ENCODE measurements at places on chromosomes 1 and 21.

- no peak for DNase-seq
Measured at GRCh38 chr21:46078978-46079351, 18.9 kb upstream of the COL6A2 start.

DNA sequence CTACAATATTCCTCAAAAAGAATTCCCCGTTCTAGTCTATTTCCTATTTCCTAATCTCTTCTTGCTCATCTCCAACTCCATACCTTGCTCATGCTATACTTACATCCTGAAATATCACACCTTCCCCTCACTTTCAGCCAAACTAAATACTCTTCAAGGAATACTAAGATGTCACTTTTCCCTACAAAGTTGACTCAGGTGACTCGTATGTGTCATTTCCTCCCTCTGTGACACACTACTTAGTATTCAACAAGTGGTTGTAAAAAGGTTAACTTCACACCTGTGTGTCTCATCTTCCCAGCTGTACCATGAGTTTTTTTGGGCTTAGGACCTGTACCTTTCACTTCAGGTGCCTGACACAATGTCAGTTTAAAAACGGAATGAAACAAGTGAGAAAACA is 81.9 kb upstream of the LBR start:
- DNase-seq = peak; percentile 25

DNA sequence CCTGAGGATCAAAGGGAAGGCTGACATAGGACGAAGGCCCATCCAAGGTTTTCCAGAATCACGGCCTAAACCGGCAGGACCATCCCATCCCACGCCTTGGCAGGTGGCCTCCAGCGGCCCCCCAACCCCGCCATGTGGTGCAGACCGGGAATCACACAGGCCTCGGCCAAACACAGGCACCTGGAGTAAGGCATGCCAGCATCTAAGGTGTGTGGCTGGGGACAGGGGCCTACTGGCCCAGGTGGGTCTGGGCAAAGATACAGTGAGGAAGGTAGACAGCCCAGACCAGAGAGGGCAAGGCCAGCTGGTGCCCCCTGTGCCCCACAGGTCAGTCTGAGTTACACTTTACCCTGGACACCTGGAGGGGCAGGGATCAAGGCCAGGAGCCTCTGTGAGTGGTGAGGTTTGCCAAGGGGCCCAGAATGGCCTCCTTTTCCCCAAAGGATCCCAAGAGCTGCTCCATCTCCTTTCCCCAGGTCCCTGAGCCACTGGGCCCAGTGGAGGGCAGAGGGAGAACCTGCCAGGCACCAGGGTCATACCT is 12.7 kb upstream of the TAS1R2 start:
- no peak for DNase-seq

- DNase-seq = no peak
Measured at GRCh38 chr1:70888722-70889121, 158.9 kb downstream of the PTGER3 start.

DNA sequence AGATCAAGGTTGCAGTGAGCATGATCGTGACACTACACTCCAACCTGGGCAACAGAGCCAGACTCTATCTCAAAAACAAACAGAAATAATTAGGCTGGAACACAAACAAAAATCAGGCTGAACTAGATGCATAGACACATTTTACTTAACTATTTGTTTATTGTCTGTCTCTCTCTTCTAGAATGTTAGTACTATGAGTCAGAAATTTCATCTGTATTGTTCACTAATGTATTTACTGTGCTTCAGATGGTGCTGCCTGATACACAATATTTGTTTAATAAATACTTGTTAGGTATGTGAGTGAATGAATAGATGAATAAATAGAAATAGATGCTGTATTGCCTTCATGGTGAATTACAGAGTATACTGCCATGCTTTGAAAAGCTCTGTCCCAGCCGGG is 6.0 kb upstream of the LIN28A start:
- DNase-seq = no peak

DNA sequence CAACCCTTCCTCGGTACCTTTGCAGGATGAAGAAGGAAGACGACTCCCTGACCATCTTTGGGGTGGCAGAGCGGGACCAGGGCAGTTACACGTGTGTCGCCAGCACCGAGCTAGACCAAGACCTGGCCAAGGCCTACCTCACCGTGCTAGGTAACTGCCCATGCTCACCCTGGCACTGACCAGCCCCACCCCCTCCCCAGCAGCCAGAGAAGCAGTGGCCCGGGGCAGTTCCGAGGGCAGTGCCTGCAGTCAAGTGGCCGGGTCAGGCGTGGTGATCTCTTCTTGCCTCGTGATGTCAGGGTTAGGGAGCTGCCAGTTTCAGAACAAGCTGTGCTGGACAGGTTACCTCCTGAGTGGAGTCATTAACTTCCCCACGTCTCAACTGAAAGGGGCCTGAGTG is 66.4 kb upstream of the CNTN2 start:
- no peak for DNase-seq

- DNase-seq = no peak
Measured at GRCh38 chr1:82269431-82269830, 468.7 kb downstream of the ADGRL2 start.

GRCh38 chr1:190179817-190180216 is 297.8 kb downstream of the BRINP3 start:
- peak; percentile 54 for DNase-seq

GRCh38 chr1:43557744-43558245 is 27.1 kb downstream of the PTPRF start:
- no peak for DNase-seq

DNA sequence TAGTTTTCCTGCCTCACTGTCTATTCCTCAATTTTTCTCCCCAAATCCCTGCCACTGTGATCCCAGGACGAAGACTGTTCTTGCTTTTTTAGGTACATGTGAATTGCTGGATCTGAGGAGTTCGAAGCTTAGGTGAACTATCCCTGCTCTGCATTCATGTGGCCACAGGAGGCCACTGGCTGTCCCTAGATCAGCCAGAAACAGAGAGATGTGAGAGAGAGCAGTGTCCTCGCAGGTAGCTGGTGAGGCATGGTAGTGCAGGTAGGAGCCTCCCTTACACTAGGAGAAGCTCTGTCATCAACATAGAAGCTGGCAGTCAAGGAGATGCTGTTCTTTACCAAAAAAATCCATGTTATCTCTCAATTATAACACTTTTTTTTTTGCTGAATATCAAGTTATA is 71.5 kb downstream of the USP24 start:
- no peak for DNase-seq

GRCh38 chr1:64599242-64599641 is 129.3 kb downstream of the CACHD1 start:
- no peak for DNase-seq

GRCh38 chr1:154859786-154860155 is 10.3 kb downstream of the KCNN3 start:
- no peak for DNase-seq

GRCh38 chr1:216140730-216141524 is 282.3 kb downstream of the USH2A start:
- DNase-seq = no peak

DNA sequence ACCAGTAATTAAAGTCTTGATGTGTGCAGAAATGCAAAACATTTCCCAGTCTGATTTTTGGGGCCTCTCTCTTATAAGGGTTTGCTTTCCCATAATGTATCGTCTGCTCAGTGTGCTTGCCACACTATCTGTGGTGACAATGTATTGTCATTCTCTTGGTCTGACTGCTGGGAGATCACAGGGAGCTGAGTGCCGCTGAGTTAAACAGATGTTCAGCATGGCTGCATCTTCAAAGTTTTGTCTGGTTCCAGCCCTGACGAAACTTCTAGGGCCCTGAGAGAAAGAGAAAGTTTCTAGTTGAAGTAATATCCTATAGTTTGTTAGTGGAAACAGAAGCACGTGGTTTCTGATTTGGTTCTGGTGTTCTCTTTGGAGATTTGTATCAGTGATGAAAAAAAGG is 42.6 kb downstream of the DNM3 start:
- no peak for DNase-seq

DNA sequence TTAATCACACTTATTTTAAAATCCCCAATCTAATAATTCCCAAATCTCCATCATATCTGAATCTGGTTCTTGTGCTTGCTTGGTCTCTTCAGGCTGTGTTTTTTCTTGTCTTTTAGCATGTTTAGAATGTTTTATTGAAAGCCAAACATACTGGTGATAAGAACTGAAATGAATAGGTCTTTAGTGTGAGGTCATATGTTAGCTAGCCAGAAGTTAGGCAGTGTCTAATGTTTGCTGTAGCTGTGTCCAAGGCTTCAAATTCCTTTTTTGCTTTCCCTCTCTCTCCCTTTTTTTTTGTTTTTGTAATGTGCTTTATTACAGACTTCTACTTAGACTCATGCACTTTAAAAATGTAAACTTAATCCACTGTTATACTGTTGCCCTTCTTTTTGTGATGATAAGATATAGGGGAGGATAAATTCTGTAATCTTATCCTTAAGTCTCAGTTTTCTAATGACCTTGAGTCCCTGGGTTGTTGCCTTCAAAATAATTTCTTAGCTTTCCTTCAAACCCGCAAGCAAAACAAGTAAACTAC is 725.1 kb downstream of the BRINP3 start:
- DNase-seq = no peak

Data from RCC 7860 (cell line).